Activated naive CD8-positive, alpha-beta T cell treated with anti-CD3 and anti-CD28 coated beads for 36 hours (primary cell): ENCODE measurements at places on chromosomes 12 and 14.

DNA sequence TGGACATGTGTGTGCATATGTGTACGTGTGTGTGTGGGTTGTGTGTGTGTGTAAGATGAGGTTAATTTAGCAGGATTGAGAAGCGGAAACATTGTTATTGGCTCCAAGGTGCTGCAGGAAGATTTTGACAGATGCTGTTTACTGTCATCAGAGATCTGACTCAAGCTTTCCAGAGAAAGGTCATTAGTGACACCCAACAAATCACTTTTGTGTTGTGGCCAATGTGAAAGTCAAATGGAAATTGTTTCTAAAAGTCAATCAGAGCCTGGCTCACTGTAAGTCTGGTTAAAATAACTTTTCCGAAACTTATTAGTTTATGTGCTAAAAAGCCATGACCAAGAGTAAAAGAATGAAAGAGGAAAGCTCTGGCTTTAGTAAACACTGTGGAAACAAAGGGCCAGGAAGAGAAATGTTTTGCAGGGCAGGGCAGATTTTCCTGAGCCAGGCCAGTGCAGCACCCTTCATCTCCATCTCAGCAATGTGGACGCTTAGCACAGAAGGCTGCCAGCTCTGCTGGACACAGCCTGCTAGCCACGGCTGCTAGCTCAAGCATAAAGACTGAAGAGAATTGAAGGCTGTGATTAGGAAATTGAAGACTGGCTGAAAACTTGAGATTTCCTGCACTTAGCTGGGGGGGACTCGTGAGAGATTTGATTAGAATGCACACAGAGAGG lies 235.8 kb downstream of the NEDD1 start:
- H3K4me3 ChIP-seq, result no peak overlapping the region
- DNase-seq, result no peak
- no peaks in the 10 kb centered on the region for H3K36me3 ChIP-seq
- H3K27me3 ChIP-seq, result peaks cover 15% of the 10 kb centered on the region
- H3K4me1 ChIP-seq, result no peaks in the 10 kb centered on the region
- no peak overlapping the region for H3K27ac ChIP-seq

GRCh38 chr14:103530390-103530789 lies 1.4 kb downstream of the TRMT61A start:
- H3K4me1 ChIP-seq, result peaks cover 29% of the 10 kb centered on the region
- H3K27ac ChIP-seq, result no peak overlapping the region
- peak overlapping the region; percentile 98 for H3K4me3 ChIP-seq
- H3K36me3 ChIP-seq, result peaks cover 12% of the 10 kb centered on the region

DNA sequence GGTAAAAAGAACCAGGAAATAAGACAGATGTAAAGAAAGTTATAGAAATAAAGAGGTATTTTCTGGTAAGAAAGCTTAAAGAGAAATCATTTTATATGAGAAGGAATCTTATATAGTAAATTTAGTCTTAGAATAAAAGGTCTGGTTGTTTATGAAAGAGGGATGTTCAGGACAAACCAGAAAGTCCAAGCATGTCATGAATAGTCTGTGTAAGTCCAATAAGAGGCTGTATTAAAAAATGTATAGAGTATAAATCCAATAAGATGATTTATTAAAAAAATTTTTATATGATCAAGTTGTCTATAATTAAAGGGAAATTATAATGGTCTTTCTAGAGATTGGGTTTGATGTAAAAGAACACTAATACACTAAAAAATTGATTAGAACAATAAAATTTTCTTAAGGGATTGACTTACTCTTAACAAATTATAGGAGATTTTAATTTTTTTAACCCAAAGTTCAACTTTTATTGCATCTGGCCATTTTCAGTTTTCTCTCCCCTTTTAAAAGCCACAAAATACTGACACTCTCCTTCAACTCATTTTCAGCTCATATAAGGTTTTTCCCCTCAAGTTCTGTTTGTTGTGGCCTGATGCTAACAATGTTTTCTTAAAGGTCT lies 35.1 kb downstream of the ST8SIA1 start:
- no peak overlapping the region for H3K4me3 ChIP-seq
- H3K27ac ChIP-seq, result no peak overlapping the region
- peaks cover 4% of the 10 kb centered on the region for H3K36me3 ChIP-seq
- peaks cover 3% of the 10 kb centered on the region for H3K27me3 ChIP-seq
- no peak for DNase-seq

DNA sequence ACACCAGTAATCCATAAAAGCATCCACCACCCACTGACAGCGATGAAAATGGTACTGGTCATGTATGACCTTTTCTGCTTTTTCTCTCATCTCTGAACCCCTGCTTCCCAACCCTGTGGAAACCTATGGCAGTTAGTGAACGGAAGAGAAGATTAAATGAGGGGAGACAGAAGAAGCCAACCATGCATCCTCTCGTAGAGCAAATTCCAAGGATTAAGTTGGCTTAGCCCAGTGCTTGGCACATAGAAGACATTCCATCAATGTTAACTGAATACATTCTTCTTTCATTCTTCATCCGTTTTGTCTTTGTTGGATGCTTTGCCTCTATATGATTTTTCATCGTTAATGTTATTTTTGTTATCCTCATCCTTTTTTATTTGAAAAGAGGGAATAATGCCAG lies 339.7 kb upstream of the FLRT2 start:
- no peaks in the 10 kb centered on the region for H3K36me3 ChIP-seq
- H3K4me1 ChIP-seq, result no peaks in the 10 kb centered on the region
- no peak for DNase-seq
- H3K27me3 ChIP-seq, result no peaks in the 10 kb centered on the region
- H3K4me3 ChIP-seq, result no peak overlapping the region

DNA sequence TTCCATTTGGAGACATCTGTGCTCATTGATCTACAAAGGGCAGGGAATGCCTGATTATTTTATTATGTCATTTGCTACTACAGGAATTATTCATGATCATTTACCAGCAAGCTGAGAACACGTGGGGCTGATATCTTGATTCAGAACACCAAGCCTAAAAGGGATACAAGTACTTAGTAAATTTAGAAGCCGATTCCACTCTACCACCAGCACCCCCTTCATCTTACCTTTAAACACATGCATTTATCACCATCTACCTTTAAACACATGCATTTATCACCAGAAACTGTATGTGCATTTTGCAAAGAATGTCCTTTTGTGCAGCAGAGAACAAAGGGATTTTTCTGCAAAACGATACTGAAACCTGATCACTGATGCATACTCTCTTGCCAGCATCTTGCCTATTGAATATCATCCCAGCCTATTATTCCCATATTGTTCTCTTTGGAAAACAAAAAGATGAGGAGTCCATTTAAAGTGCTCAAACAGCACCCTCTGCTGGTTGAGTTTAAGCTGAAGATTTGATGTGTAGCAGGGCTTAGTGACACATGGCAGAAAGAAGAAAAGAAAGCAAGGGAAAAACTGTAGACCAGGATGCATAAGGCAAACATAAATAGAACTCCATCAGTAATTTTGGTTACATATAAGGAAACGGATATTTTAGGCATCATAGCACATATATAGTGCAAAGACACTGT lies 132.6 kb upstream of the PLEKHG7 start:
- no peak overlapping the region for H3K27ac ChIP-seq
- peak; percentile 20 for DNase-seq
- H3K27me3 ChIP-seq, result no peaks in the 10 kb centered on the region
- no peak overlapping the region for H3K4me3 ChIP-seq

- DNase-seq, result no peak
- no peak overlapping the region for H3K27ac ChIP-seq
- peaks cover 12% of the 10 kb centered on the region for H3K27me3 ChIP-seq
- H3K4me3 ChIP-seq, result no peak overlapping the region
- no peaks in the 10 kb centered on the region for H3K4me1 ChIP-seq
Observed at GRCh38 chr14:103318750-103319419, 15.2 kb upstream of the EIF5 start.

DNA sequence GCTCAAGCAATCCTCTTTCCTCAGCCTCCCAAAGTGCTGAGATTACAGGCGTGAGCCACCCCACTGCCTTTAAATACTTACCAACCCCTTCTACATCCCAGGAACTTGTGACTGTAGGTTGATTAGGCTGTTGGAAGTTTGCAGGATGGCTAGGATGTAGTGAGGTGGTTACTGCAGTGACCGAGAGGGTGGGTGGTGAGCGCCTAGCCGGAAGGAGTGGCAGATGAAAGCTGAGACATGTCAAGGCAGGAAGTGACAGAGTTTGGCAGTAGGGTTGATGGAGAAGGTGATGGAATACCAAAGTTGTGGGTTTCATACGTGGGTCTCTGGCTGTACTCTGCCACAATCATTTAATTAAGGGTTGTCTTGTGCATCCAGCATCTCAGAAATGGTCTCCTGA lies 13.5 kb downstream of the B4GALNT3 start:
- H3K4me3 ChIP-seq, result no peak overlapping the region
- no peaks in the 10 kb centered on the region for H3K36me3 ChIP-seq
- no peak overlapping the region for H3K27ac ChIP-seq
- peaks cover 22% of the 10 kb centered on the region for H3K27me3 ChIP-seq
- no peak for DNase-seq
- H3K4me1 ChIP-seq, result peaks cover 2% of the 10 kb centered on the region

DNA sequence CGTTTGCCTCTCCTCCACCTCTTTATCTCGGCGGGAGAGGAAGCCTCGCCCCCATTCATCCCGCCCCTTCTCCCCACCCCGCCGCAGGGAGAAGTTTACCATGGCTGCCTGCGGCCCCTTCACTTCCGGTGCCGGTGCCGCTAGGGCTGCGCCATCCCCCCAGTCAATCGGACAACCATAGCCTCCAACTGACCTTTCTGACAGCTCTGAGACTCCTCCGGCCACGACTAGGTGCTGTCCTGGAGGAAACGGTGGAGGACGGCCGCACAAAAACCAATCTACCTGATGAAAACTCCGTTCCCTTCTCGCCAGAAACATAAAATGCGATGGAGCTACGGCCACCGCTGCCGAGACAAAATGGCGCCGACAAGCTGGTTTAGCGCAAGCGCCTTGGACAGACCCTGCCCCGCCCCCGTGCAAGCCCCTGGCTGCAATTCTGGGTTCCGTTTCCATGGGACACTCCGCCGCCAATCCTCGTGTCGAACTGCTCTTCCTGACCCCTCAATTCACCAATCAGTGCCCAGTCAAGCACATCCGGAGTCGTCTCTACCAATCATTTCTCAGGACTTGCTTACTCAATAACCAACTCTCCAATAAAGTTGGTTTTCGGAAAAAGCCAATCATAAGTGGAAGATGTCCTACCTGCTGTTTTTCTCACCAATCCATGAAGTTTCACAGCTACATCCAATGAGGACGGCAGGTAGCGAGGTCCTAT lies 436 bp upstream of the ARID4A start:
- H3K4me3 ChIP-seq, result no peak overlapping the region
- H3K27ac ChIP-seq, result no peak overlapping the region
- H3K4me1 ChIP-seq, result peaks cover 36% of the 10 kb centered on the region
- no peaks in the 10 kb centered on the region for H3K27me3 ChIP-seq
- H3K36me3 ChIP-seq, result peaks cover 28% of the 10 kb centered on the region
- peak; percentile 97 for DNase-seq

DNA sequence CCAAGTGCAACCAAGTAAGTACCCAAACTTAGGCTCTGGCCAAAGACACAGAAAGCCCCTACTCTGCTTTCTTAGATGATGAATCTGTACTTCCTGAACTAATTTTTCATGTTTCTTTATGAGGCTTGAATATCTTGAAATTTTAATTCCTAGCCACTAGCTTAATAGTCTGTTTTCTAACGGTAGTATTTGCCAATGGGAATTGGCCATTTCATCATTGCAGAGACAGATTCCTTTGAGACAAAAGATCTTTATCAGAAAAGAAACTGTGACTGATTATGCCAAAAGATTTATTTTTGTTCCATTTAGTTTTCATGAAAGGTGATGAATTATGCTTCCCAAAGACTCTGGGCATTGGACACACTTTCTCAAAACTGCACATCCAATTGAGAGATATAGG lies 48.7 kb downstream of the DAD1 start:
- H3K4me1 ChIP-seq, result peaks cover 85% of the 10 kb centered on the region
- H3K27ac ChIP-seq, result peak overlapping the region; percentile 93
- peaks cover 95% of the 10 kb centered on the region for H3K36me3 ChIP-seq

GRCh38 chr12:48142818-48143674 lies 14.3 kb downstream of the ASB8 start:
- no peak for DNase-seq
- H3K27me3 ChIP-seq, result no peaks in the 10 kb centered on the region
- H3K4me3 ChIP-seq, result no peak overlapping the region
- H3K4me1 ChIP-seq, result no peaks in the 10 kb centered on the region
- H3K27ac ChIP-seq, result no peak overlapping the region

DNA sequence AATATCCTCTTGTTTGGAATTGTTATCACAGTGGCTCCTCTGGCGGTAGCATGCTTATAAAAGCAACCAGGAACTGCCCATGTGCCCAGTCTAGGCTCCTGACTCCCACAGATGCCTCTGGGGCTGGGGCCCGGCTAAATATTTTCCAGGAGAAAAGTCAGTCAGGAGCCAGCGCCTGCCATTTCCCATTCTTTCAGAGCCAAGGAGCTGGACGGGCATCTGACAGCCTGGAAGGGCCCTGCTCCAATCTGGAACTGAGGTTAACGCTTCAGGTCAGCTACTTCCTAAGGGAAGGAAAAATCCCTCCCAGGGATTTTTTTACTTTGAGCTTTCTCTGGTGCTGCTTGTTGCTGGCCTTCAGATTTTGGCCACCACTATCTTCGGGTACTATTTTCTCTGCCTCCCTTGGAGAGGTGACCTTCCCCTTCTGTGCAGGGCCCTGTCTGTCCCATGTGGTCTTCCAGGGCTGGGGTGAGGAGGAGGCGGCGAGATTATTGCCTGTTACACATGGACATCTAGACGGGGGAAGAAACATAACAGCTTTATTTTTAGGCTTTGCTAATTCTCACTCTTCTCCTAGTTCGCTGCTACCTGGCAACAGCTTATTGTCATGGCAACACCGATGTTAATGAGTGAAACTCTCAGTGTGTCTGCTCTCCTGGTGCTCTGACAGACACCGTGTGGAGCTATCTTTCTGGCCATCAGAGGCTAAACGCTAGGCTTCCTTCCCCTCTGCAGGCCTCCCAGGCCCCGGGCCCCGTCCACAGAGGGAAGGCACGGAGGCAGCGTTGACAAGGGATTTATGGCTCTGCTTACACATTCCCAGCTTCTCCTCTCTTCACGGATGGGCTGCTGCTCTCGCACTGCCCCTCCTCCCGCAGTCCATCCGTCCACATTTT lies 160.4 kb downstream of the CACNA1C start:
- H3K4me3 ChIP-seq, result no peak overlapping the region
- no peak overlapping the region for H3K27ac ChIP-seq
- H3K4me1 ChIP-seq, result no peaks in the 10 kb centered on the region
- no peaks in the 10 kb centered on the region for H3K36me3 ChIP-seq
- H3K27me3 ChIP-seq, result peaks cover 8% of the 10 kb centered on the region

DNA sequence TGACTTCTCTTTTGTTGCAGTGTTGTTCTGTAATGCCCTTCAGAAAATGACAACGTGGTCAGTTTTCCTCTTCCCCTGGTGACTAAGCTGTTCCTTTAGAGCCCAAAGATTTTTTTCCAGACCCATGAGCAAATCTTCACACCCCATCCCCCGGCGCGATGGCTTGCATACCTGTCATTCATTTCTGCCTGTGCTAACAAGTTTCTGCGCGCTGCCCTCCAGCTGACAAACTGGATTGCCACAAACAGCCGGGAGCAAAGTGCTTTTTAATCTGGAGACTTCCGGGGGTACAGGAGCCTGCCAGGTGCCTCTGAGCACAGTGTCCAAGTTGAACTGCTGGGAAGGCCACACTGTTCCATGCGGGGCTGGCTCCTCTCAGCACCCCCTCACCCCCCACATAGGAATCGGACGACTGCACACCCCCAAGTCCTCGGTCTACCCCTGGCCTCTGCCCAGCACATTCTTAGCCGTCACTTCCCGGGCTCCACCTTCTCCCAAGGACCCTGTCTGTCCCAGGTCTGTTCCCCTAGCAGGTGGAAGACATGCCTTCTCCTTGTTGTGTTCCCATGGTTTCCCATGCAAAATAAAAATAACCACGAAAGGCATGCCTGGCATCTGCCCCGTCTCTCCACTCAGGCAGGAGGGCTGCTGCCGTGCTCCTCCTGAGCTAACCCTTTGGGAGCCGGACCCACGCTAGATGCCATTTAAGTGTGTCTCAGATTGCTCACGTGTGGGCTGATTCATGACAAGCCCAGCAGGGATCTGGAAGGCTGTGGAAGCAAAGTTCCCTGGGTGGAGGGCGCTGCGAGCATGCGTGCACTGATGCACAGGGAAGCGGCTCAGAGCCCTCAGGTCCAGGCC lies 14.1 kb downstream of the RILPL1 start:
- peak; percentile 12 for DNase-seq
- peaks cover 3% of the 10 kb centered on the region for H3K4me1 ChIP-seq
